ENCODE measurements at places on chromosomes 5 and 9.

GRCh38 chr5:88092958-88093605, 175.6 kb downstream of the TMEM161B start:
- no peak for DNase-seq

- DNase-seq: no peak
Measured at GRCh38 chr5:73118391-73118973, 1.9 kb upstream of the TMEM171 start.

GRCh38 chr9:33380390-33381094, 21.8 kb downstream of the AQP7 start:
- DNase-seq: no peak

DNA sequence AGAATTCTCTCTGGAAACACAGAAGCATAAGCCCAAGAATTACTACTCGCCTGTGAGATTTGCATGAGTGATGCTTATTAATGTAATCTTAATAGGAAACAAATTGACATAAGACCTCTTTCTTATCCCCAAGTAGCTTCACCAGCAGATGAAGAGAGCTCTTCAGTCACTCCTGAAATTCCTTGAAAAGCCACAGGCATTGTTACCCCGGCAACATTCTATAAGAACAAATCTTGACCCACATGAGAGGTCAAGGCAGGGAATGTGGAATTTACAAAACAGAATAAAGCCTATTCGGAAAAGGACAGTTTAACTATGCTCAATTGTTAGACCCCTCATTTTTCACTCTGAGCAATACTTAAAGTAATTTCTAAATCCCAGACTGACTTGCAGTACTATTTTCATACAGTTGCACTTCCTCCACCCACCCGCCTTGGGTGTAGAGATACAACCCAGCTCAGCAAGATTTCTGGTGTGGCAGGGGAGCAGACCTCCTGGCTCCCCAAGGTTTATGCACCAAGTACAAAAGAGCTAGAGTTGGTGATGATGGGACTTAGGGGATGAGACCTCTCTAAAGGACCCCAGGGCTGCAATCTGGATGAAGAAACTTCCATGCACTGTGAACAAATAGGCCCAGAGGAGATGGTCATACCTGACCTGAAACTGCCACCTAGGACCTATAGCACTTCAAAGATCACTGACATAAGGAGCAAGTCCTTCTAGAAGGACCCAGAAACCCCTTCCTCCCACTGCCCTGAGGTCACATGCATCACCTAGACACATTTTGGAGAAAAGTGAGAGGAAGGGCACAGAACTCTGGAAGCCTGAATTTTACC, 242.1 kb downstream of the ZNF608 start:
- DNase-seq: no peak

DNA sequence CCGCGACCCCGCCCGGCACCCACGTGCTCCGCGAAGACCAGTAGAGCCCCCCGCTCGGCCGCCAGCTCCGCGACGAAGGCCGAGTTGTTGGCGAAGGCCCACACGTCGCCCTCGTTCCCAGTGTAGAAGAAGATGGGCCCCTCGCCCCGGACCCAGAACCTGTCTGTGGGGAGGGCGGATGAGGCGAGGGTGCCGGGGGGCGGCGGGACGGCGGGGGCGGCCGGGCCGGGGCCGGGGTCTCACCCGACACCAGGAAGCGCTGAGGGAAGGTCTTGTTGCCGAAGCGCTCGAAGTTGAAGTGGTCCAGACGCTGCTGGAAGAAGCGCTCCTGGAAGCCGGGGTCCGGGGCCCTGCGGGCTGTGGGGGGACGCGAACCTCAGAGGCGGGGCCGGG, 317 bp downstream of the DPP7 start:
- DNase-seq: no peak

DNA sequence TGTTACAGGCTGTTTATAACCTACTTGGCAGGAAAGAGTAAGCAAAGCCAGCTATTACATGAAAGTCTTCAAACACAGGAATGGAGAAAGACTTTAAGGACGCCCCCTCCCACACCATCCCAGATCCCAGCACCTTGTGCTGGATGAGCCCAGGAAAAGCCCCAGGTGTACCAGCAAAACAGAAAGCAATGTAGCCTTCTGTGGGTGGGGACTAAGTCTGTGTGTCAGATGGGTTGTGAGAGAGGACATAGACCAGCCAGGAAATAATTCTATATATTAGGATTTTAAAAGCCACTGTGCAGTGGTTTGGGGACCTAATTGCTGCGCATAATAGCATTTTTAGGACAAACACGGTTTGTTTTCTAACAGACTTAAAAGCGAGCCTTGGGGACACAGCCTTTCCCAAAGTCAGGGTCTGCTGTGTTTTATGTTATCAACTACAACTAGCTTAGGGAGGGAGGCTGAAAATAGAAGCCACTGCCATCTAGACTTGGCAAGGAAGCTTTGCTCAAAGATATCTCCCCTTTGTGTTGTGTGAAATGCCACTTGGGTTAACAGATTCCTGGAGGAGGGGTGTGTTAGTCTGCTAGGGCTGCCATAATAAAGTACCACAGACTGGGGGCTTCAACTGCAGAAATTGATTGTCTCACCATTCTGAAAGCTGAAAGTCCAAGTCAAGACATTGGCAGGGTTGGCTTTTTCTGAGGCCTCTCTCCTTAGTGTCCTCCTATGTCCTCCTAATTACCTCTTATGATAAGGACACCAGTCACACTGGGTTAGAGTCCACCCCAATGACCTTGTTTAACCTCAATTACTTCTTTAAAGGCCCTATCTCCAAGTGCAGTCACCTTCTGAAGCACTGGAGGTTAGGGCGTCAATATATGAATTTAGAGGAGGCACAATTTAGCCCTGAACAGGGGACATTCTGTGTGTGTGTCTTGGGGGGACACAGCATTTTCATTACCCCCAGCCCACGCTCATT, 17.2 kb upstream of the UBE2QL1 start:
- DNase-seq: no peak
